NCI-H1417 treated with DMSO at 0.1 percent for 48 hours (cell line): ENCODE measurements at places on chromosomes 16 and 17.

- no peak for DNase-seq
Measured at GRCh38 chr17:81664051-81664470, 2.3 kb downstream of the OXLD1 start.

- no peak for DNase-seq
Measured at GRCh38 chr17:52207796-52208195, 49.3 kb upstream of the CA10 start.

DNA sequence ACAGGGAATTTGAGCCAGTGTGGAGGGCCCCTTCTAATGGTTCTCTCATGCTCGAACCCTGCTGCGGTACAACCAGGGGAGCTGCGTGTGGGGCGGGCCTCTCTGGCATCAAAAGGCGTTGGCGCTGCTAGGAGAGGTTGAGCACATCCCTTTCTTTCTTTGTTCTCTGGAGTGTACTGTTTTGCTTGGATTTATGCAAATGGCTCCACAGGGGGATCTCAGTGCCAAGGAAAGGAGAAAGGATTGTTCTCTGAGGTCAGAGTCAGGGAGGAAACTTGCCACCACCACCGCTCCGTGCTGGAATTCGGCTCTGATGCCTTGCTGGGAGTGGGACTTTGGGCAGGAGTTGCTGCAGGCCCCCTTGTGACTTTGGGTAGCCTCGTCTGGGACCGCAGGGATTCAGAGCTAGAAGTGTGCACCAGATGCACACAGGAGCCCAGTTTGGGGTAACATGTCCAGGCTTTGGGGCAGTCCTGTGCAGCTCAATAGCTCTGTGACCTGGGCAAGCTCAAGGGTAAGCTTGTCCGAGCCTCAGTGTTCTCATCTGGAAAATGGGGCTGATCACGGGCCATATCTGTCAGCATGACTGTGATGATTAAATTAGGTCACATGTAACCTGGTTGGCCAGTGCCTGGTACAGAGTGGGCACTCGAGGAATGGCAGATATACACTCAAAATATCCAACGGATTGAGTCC, 353.0 kb upstream of the EEF2KMT start:
- no peak for DNase-seq

- no peak for DNase-seq
Measured at GRCh38 chr16:19842426-19843157, 42.1 kb downstream of the GPRC5B start.

GRCh38 chr16:4098501-4098900, 17.7 kb downstream of the ADCY9 start:
- no peak for DNase-seq

DNA sequence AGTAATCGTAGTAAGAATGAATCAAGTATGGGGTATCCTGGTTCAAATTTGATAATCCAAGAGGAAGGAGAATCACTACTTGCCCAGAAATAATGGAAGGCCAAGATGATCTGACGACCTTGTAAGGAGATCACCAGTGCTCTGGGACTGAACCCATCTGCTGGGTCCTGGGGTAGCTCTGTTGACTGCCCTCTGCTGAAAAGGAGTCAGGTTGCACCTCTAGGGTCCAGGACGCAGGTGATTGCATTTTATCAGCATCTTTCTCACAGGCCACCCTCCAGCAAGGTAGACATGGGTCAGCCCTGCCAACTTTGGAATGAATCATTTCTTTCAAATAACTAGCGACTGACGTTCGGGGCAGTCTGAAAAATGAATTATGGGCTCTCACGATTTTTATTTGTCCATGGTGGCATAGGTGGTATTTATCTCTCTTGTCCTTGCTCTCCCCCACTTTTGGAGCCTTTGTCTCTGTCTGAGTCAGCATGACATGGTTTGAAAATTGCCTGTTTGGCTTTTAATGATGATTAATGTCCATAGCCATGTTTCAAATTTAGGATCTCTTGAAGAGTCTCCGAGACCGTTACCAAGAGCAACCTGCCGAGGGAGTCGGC, 163.7 kb downstream of the MSI2 start:
- peak; percentile 98 for DNase-seq

DNA sequence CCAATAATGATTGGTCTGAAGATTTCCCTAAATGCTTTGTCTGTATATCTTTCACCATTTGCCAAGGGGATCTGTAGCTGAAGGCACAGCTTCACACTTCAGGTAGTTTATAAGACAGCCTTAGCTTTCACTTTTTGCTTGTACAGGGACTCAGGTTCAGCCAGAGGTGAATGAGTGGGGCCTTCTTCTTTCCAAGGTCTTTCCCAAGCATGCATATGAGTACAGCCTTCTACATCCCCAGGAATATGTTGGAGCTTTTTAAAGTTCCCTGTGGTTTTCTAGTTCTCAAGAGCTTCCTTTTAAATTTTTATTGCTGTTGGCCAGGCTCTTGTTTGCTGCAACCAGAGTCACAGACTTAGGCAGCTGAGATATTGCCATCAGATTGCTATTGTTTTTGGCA, 17.9 kb upstream of the SPDYE4 start:
- DNase-seq: no peak

DNA sequence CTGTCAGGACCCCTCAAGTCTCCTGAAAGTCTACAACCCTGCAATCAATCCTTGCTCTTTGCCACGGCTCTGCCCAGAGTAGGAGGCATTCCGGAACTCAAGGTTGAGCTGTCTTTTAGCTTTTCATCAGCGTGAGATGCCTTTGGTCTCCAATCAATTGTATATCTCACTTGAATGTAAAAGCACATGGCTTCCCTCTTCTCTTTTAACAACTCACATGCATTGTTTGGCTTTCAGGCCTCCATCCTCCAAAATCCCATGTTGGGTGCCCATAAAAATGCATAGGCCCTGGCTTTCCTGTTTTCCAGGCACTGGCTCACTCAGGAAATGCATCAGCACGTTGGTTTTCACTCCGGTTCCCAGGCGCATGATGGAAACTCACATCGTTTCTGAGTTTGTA, 64.0 kb upstream of the FOXF1 start:
- no peak for DNase-seq

DNA sequence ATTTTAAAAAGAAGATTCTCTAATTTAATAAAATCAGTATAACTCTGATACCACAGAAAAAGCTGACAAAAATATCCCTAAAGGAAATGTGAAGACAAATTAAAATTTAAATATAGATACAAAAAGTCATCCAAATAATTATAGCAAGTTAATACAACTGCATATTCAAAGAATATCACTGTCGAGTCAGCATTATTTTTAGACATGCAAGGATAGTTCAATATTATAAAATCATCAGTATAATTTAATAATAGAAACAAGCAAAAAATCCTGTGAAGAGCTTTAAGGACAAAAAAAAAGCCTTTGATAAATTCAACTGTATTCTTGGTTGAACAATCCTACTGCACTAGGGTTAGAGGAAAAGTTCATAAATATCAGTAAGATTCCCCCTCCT, 21.0 kb upstream of the CDYL2 start:
- DNase-seq: no peak

DNA sequence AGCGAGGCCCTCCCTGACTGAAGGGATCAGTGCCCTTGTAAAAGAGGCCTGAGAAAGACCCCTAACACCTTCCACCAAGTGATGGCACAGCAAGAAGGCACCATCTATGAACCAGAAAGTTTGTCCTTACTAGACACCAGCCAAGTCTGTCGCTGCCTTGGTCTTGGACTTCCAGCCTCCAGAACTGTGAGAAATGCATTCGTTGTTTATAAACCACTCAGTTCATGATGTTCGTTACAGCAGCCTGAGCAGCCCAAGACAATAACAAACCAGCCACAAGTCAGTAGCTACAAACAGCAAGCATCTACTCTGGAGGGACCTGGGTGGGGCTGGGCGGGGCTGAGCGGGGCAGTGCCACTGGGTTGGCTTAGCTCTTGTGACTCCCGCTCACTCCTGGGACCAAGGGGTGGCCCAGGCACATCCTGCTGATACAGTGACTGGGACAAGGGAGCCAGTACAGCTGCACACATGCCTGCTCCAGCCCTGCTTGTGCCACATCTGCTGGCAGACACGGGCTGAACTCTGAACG, 234.9 kb downstream of the IRF8 start:
- no peak for DNase-seq

DNA sequence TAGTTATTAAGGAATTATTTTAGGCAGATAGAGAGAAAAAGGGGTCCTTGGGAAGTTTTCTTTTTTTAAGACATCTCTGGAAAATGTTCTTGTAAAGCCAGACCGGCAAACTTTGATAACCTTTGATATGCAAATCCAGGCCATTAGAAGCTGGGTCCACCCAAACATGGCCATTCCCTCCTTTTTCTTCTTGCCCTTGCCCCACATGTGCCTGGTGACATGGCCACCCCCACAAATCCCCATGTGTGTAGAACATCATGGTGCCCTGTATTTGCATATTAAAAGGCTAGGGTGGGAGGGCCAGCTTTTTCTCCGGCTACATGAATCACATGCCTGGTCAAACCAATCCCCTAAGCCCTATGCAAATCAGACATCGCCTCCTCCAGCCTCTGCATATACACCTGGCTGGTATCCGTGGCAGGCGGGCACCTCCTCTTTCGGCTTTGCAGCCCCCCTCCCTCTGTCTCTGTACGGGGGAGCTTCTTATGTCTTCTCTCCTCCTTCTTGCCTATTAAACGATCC, 43.9 kb upstream of the LYRM9 start:
- no peak for DNase-seq

GRCh38 chr17:44628243-44629188, 27.8 kb upstream of the MEIOC start:
- no peak for DNase-seq

DNA sequence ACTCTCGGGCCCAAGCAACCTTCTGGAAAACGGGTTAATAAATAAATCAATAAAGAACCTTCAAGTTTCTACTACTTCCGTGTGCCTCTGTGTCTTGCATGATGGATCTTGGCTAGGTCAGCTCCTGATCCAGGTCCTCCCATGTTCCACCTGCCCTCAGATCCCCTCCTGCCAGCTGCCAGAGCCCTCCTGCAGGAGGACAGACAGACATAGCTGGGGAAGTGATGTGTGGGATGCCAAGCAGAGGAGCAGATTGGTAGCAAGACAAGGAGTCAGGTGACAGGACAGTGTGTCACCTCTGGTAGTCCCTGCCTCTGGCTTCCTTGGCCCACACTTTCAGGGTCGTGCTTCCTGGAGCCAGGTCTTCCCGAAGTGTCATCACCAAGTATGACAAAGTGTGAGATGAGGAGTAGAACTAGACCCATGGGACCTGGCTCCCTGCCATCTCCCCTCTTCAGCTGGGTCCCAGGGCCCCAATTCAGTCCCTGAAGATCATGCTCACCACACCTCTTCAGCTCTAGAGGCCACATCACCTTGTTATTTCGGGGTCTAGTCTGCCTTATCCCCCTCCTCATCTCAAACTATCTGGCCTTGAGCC, 1.0 kb upstream of the EPN3 start:
- DNase-seq: no peak

GRCh38 chr17:64778240-64779097, 116.4 kb upstream of the SMURF2 start:
- no peak for DNase-seq

DNA sequence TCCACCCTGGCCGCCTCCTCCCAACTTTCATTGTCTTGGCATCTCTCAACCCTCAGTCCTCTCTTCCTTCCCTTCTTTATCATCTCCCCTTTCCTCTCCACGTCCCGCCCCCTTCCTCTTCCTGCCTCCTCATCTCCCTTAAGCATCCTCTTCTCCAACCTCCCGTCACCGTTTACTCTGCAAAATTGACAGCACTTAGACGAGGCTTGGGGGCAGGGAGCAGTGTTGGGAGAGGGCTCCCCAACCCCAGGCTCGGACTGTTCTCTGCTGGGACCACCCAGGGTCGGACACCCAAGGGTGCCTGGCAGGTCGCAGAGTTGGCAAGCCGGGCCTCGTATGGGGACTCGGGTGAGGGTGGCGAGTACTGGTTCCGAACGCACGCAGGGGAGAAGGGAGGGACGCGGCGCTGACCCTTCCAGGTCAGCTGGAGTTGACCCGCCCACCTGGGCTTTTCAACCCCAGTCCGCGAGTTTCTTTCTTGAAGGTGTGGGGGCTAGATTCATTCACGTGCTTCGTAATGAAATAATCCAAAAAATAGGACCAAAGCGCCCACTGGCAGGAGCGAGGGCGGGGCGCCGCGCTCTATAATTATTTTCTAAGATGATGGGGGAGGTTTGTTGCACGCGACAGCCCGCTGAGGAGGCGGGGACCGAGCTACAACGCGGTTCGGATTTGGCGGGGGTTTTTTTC, 775 bp upstream of the PAGR1 start:
- no peak for DNase-seq

GRCh38 chr16:54191163-54191562, 95.4 kb downstream of the IRX3 start:
- DNase-seq: no peak

- no peak for DNase-seq
Measured at GRCh38 chr17:65518256-65518655, 43.2 kb downstream of the AXIN2 start.

DNA sequence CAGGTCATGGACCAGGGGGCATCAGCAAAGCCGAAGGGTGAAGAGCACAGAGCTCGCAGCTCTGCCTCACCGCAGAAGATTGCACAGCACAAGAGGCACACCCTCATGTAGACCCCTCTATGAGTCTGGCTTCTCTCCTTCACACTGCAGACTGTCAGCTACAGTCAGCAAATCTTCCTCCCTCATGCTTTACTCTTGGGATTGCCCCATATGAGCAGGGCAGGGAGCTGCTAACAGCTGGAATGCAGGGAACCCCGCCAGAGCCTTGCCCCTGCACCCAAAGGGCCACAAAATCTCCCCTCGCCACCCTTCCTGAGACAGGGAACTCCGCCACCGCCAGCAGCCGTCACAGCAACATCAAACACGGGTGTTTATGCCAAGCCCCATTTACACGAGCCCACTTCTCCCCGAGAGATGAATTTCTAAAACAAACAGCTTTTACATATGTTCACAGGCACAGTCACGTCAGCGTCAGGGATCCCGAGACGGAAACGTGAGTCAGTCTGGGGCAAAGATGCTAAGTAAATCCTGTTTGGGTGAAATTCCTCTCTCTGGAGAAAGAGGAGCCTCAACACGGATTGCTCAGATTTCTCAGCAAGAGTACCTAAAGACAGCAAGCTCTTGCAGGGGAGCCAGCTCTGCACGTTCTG, 121.9 kb downstream of the CDYL2 start:
- DNase-seq: no peak

DNA sequence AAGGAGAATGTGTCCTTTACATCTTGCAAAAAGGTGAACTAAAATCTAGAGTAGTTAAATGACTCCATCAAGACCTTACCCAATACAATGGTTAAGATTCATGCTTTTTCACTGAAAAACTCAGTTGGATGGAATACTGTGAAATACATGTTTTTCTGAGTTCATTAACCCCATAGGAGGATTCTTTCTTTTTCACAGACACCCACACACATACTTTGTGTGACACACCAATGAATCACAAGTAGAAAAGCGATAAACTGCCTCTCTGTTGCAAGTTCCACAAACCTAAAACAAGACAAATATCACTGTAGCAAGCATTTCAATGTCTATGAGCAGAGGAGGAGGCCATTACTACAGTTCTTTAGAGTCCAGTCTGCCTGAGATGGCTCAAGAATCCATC, 258.8 kb upstream of the CDH5 start:
- no peak for DNase-seq

DNA sequence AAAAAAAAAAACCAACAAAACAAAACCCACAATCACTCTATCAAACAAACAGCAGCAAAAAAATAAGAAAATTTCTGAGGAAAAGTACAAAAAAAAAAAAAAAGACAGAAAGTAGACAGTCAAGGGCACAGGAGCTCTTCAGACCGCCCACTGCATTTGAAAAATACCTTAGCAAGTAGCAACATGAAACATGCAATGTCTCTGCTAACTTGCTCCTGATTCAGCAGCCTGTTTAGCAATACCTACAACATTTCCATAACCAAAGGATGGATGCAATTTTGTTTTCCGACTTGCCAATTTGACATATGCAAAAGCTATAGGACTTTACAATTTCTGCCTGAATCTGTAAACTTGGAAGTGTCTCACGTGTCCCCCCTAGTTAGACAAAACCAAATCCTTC, 57.4 kb downstream of the SYNRG start:
- DNase-seq: no peak
